ENCODE measurements at places on chromosomes 13 and 19. TPM values are rescaled to one million over a fixed set of nuclear protein-coding genes. Genes with fewer than 3 reads are reported as not detected.

The LRRC25 gene
- total RNA-seq: not detected

The ZNF681 gene
- 1.8 TPM for total RNA-seq

The LYPD3 gene
- 0.65 TPM for total RNA-seq

The OLFM4 gene
- not detected for total RNA-seq

The WDR88 gene
- total RNA-seq: not detected

The PPM1N gene
- total RNA-seq: 1.2 TPM

The CCDC70 gene
- not detected for total RNA-seq

The DPY19L3 gene
- total RNA-seq: 15.9 TPM

The ZNF83 gene
- 22.2 TPM for total RNA-seq

The C19orf85 gene
- not detected for total RNA-seq

The PRRG2 gene
- 2.1 TPM for total RNA-seq

The KLHL1 gene
- 0.91 TPM for total RNA-seq

The RNF225 gene
- not detected for total RNA-seq

The RHPN2 gene
- total RNA-seq: 4.4 TPM

The NBEA gene
- total RNA-seq: 1.9 TPM

The ZNF490 gene
- 4.1 TPM for total RNA-seq

The FGF21 gene
- total RNA-seq: not detected

The CGB1 gene
- total RNA-seq: not detected

The R3HDM4 gene
- total RNA-seq: 56.2 TPM

The C1QTNF9 gene
- total RNA-seq: not detected

The ZNF567 gene
- 3.8 TPM for total RNA-seq

The ZNF443 gene
- total RNA-seq: 2.2 TPM
